ENCODE measurements at places on chromosomes 3 and 15.

- no peak for DNase-seq
Measured at GRCh38 chr15:99265541-99266070, 14.3 kb downstream of the LRRC28 start.

DNA sequence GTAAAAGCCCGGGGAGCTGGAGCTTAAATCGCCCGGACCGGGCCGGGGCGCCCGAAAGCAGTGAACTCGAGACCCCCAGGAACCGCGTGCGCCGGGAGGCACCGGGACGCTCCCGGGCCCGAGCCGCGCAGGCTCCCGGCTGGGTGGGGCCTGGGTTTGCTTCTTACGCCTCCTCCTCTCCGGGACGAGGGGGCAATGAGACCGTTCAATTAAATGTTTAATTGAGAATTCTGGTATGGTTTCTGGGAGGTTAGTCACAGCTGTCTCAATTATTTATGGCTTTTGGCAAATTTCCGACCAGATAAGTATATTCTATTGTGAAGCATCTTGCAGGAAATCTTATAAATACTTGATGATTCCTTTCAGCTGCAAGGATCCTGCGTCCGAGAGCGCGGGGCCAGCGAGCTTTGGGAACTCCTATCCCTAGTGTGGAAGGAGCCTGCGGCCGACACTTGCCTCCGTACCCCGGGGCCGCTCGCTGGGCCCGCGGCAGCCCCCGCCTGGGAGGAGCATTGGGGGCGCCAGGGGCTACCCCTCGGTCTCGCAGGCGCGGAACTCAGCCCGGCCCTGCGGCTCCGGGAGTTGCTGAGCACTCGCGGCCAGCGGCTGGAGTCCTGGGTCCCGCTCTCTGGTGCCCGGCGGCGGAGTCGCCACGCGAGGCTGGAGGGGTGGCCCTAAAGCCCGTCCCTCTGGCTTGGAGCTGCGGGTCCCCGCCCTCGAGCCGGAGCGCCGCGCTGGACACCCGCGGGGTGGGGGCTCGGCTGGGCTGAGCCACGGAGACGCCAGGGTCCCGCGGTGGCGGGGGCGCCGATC is 10.3 kb downstream of the ISL2 start:
- DNase-seq = no peak

- DNase-seq = no peak
Measured at GRCh38 chr15:40584191-40584590, 9.9 kb upstream of the KNL1 start.

GRCh38 chr3:23105048-23105447 is 98.1 kb upstream of the UBE2E2 start:
- no peak for DNase-seq

GRCh38 chr3:100915706-100916495 is 77.3 kb downstream of the ABI3BP start:
- no peak for DNase-seq

DNA sequence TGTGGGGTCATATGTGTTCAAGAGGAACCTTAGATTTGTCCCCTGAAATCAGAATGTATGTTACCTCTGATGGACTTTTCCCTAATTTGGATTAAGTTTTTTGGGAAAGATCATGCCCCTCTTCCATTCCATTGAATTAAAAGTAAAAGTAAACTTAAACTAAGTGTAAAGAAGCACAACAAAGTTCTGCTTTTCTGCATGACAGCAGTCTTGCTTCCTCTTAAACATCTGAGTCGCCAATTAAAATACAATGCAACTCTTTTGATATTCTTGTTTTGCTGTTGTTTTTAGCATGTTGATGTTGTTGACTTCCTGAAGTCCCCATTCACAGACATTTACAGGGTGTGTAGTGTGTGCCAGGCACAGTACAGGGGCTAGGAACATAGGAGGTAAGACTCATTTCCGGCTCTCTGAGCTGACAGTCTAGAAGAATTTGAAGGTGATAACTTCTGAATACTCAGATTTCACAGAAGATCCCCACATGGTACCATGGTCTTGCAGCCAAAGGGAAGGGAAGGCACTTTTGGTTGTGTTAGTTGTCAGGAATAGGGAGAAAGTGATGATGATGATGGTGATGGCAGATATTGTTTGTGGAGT is 45.0 kb downstream of the USP13 start:
- no peak for DNase-seq

- DNase-seq = no peak
Measured at GRCh38 chr3:57015350-57015729, 45.1 kb upstream of the SPATA12 start.

- DNase-seq = no peak
Measured at GRCh38 chr3:120497818-120498217, 47.0 kb upstream of the FSTL1 start.

DNA sequence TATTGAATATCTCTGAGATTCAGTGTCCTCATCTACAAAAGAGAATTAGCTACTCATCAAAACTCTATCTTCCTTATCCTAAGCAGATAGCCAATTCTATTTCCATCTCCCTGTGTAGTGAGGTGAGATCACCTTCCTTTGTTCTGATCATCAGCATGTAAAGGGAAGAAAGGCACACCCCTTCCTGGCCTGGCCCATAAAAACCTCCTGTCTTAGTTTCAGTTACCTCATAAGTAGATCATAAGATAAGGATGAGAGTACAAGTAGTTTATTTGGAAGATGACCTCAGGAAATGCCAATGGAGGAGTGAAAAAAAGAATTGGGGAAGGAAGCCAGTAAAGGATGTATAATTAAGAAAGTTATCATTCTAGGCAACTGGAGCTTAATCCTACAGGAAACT is 114.5 kb upstream of the GADL1 start:
- DNase-seq = no peak

- DNase-seq = no peak
Measured at GRCh38 chr3:174334111-174334510, 525.0 kb upstream of the NAALADL2 start.

DNA sequence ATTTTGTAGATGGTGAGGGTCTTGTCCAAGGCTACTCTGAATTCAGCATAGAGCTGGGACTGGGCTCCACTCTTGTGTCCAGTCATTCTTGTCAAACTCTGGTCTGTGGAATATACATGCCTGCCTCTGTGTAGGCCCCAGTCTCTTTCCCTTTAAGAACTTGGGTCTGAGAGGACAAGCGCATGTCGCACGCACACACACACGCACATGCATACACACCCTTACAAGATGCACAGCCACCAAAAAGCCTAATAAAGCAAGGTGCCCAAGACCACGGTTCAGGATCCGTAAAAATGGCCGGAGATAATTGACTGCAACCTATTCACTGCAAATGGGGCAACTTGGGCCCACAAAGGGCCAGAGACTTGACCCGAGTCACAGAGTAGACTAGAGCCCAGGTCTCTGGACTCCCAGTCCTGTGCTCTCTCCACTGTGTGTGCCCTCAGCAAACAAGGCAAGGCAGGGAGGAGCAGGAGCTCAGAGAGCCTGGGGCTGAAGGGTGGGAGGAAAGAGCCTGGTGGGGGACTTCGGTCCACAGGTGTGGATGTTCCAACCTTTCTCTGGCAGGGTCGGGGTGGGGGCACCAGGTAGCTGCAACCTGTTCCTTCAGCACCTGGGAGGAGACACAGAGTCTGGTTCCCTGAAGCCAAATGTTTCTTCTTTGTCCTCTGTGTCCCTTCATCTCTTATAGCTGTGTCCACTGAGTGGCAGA is 914 bp upstream of the PAQR5 start:
- no peak for DNase-seq

DNA sequence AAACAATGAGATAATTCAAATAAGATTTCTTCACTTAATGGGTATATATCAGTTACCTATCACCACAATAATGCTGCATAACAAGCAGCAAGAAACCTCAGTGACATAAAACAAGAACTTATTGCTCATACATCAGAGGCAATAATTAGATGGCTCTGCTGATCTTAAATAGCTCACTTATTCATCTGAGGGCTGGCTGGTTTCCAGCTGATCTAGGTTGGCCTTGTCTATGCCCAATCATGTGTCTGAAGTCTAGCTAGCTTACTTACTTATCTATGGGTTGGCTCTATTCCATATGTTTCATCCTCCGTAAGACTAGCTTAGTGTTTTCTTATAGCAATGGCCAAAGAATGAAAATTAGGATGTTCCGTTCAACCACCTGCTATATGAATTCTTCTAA is 109.4 kb upstream of the AGTR1 start:
- DNase-seq = no peak

GRCh38 chr3:64901522-64901885 is 213.7 kb upstream of the ADAMTS9 start:
- no peak for DNase-seq

- DNase-seq = no peak
Measured at GRCh38 chr3:139434764-139435307, 41.5 kb downstream of the RBP2 start.

- DNase-seq = no peak
Measured at GRCh38 chr15:43515741-43516140, 1.7 kb upstream of the MAP1A start.

GRCh38 chr3:57779666-57780065 is 23.6 kb downstream of the SLMAP start:
- DNase-seq = no peak

DNA sequence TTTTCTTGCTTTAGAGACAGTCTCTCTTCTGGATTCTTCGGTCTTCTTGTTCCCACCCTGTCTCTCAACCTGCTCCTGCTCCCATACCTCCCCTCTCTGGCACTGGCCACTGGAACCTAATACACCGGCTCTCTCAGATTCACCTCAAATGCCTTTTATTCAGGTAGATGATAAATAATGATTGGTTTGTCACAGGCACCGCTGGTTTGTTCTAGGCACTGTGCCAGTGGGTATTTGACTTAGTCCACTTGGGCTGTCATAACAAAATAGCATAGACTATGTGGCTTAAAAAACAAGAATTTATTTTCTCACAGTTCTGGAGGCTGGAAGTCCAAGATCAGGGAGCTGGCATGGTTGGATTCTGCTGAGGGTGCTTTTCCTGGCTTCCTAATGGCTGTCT is 278.2 kb upstream of the STT3B start:
- no peak for DNase-seq

DNA sequence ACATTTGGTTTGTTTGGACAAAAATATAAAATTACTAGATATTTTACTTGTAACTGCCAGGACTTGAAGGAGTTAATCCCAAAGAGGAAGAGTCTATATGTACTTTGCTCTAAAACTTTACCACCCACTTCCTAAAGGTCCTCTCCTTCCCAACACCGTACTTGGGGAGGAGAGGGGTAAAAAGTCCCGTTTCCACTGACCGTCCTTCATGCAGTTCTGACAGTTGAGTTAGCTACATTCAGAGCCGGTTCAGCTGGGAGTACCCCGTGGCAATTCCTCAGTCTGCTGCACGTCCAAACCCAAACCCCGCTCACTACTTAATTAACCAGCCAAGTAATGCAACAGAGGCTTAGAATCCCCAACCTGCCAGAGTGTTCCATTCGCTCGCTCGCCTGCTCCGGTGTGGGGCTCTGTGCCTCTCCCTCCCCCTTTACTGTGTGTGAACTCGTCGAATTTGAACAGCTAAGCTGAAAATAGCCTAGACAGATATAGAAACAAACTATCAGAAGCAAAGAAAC is 519.7 kb downstream of the FOXP1 start:
- no peak for DNase-seq

DNA sequence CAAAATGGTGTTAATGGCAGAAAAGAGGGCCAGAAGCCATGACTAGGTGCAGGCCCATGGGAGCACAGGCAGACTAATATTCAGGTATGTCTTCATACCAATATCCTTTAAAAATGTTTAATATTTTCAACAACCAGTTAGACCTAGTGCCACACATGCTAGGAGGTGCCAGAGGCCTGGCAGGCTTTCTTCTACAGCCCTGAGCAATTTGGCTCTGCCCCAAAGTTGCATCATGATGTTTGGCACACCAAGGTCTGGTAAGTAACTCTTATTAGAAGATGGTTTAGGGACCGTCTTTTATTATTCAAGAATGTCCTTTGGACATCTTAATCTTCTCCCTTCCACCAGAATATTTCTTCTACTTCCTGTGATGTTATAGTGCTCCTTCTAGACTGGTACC is 34.8 kb downstream of the MITF start:
- DNase-seq = no peak

- no peak for DNase-seq
Measured at GRCh38 chr3:196471551-196471950, 32.0 kb downstream of the RNF168 start.

GRCh38 chr15:57550640-57551039 is 41.1 kb upstream of the MYZAP start:
- no peak for DNase-seq

DNA sequence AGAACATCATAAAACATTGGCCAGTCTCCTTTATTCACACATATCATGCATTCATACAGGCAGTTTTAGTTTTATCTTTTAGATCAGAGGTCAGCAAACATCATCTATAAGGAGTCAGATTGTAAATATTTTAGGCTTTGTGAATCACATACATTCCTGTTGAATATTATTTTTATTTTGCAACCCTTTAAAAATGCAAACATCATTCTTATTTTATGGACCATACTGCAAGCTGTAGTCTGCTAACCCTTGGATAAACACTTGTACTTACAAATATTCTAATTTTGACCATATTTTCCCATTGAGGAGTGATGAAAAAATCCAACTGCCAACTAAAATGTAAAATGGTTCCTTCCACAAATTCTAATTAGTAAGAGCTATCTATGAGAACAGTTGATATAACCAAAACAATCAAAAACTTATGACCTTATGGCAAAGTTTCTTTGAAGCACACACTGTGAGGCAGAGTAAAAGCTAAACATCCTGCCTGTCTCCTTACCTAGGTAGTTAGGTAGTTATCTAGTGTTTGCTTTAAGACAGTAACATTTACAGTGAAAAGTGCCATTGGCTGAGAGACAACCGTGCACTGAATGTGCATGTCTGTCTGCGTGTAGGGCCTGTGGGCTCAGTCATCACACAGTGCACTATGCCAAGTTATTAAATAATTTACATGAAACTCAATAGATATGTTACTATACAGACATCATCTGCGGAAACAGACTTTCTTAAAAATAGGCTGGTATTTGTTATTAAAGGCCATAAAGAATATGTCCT is 57.7 kb downstream of the PIK3R4 start:
- no peak for DNase-seq

DNA sequence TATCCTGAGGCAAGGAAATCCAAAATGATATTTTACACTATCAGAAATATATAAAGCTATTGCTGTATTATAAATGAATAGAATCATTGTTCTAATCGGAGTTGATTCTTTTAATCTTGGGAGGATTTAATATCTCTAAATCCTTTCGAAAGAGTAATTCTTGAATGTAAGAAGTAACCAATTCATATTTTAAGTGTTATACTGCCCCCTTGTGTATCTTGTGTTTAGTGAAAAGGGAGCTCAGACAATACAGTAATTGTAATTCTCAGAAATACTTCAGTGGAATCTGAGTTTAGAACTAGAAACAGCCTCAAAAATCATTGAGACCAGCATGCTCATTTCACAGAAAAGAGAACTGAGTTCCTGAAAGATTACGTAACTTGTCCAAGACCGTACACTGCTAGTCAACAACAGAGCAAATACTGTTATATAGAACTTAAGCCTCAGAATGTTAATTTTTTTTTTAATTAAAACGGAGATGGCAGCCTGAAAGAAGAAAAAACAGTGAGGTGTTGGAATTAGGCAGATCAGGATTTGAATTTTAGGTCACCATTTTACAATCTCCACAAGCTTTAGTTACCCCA is 42.9 kb downstream of the PLCH1 start:
- DNase-seq = peak; percentile 11

GRCh38 chr3:76405196-76405595 is 619.8 kb upstream of the ZNF717 start:
- no peak for DNase-seq

GRCh38 chr3:155428563-155428962 is 135.1 kb upstream of the STRIT1 start:
- DNase-seq = no peak
